Activated naive CD8-positive, alpha-beta T cell treated with anti-CD3 and anti-CD28 coated beads for 36 hours (primary cell): ENCODE measurements at places on chromosomes 12 and 14. TPM values are rescaled to one million over a fixed set of nuclear protein-coding genes. Genes with fewer than 3 reads are reported as not detected.

ATF7IP gene
- total RNA-seq, result 67.9 TPM

DNAI7 gene
- not detected for total RNA-seq

KRT83 gene
- total RNA-seq, result not detected

CDK2 gene
- total RNA-seq, result 111 TPM

BICDL1 gene
- total RNA-seq, result 63.7 TPM

KRT78 gene
- total RNA-seq, result not detected

STON2 gene
- 0.37 TPM for total RNA-seq

PRICKLE1 gene
- total RNA-seq, result 0.14 TPM

HRK gene
- total RNA-seq, result not detected

RPL10L gene
- total RNA-seq, result not detected

PLD4 gene
- total RNA-seq, result not detected

FRS2 gene
- total RNA-seq, result 10.9 TPM

TMEM253 gene
- total RNA-seq, result not detected

CPNE6 gene
- not detected for total RNA-seq

LTBP2 gene
- 0.10 TPM for total RNA-seq

CCER1 gene
- total RNA-seq, result not detected

OR4M1 gene
- not detected for total RNA-seq

KIF26A gene
- total RNA-seq, result 0.89 TPM

MYH7 gene
- total RNA-seq, result 0.04 TPM

DHRS4 gene
- 18.0 TPM for total RNA-seq

RERGL gene
- total RNA-seq, result not detected

DDX24 gene
- total RNA-seq, result 332 TPM

GLIPR1L2 gene
- total RNA-seq, result not detected

ZNF385A gene
- total RNA-seq, result 1.0 TPM

PROX2 gene
- total RNA-seq, result 0.87 TPM

RNASE11 gene
- not detected for total RNA-seq

PLEK2 gene
- 4.1 TPM for total RNA-seq

FOXN4 gene
- not detected for total RNA-seq

FAM186B gene
- 0.14 TPM for total RNA-seq

METTL25 gene
- 5.7 TPM for total RNA-seq

KLHL33 gene
- 0.68 TPM for total RNA-seq

KRT74 gene
- not detected for total RNA-seq

ARHGDIB gene
- 652 TPM for total RNA-seq

SPRYD4 gene
- 3.4 TPM for total RNA-seq

LGR5 gene
- total RNA-seq, result not detected

OR4E2 gene
- not detected for total RNA-seq
